NCI-H1930 (cell line): ENCODE measurements at places on chromosomes 7 and 10.

- DNase-seq, result peak; percentile 14
Measured at GRCh38 chr7:4642468-4643203, 39.5 kb upstream of the FOXK1 start.

GRCh38 chr7:34313289-34313688 is 344.7 kb upstream of the NPSR1 start:
- DNase-seq, result no peak

- no peak for DNase-seq
Measured at GRCh38 chr7:135704074-135704473, 23.9 kb downstream of the SLC13A4 start.

- no peak for DNase-seq
Measured at GRCh38 chr7:113373863-113374262, 255.5 kb upstream of the SMIM30 start.

GRCh38 chr10:91415816-91416215 is 5.7 kb downstream of the HECTD2 start:
- no peak for DNase-seq

DNA sequence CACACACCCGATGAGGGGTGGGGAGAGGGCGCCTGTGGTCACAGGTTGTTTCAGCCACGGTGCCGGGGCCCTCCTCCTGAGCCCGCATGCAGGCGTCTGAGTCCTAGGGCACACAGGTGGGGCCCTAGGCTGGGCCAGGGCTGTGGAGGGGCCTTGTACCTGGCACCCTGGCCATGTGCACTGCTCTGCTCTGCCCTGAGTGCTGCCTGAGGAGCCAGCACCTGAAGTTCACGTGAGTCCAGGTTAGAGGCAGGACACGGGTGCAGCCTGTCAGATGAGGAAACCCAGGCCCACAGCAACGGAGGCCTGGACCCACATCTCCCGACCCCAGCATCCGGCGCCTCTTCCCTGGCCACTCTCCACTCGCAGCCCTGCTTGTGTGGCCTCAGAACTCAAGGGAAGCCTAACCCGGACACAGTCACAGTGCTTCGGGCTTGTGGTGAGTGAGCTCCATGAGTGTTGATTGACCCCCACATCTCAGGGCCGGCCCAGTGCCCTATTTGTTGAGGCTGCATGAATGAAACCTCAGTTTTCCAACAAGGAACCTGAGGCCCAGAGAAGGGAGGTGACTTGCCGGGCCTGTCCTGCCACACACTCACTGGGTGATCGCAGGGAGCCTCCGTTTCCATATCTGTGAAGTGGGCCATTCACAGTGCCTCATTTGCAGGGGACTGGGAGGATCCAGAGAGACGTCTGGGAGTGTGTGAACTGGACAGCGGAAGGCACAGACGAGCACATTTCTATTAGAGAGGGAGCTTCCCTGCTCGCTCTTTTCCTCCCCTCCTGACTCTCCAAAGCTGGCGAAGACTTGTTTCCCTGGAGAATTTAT is 39.6 kb downstream of the PPIF start:
- DNase-seq, result no peak

DNA sequence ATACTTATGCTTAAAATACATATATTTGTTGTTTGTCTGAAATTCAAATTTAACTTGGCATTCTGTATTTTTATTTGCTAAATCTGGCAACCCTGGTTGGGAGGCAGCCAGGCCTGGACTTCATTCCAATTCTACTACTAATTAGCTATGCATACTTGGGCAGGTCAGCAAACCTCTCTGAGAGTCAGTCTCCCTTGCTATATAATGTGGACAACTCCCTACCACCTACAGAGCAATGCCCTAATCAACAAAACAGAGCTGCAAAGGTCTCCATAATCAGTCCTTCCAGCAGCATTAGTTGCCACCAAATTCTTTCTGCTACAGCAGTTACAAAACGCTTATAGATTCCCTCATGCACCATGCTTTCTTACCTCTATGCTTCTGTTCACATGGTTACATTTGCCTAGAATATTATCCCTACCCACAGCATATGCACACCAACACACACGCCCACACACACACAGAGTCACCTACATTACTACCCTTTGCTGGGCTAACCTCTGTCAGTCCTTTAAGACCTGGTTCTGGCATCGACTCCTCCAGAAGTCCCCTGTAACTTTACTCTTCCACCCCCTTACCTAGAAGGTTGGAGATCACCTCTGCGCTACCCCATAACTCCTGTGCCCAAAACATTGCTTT is 188.7 kb downstream of the FGFR2 start:
- no peak for DNase-seq

DNA sequence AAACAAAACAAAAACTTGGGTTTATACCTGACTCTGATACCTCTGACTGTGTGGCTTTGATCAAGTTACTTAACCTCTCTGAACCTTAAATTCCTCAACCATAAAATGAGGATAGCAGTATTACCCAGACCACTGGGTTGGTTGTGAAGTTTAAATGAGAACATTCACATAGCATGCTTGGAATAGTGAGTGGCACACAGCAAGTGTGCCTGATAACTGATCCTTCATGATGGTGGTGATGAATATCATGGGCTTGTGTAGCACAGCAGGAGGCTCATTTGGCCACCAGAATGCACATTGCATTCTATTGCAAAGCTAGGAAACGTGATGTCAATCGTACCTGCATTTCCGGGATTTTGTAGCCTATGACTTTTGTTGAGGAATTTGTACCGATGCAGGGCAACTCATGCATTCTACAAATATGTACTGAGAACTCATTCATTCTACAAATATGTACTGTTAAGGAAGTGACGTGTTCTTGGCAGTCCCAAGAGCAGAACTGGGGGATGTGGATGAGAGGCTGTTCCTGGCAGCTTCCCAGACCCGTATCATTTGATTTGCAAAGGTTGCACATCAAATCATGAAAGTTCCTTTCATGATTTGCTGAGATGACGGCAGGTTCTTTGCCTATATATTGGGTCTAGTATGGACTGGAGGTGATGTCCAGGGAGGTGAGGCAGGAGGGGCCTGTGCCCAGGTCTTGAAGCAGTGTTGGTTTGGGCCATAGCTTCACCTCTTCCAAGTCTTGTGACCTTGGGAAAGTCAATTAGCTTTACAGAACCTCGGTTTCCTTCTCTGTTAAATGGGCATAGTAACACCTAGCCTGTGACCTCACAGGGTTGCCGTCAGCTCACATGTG is 94.6 kb upstream of the SMNDC1 start:
- DNase-seq, result no peak

DNA sequence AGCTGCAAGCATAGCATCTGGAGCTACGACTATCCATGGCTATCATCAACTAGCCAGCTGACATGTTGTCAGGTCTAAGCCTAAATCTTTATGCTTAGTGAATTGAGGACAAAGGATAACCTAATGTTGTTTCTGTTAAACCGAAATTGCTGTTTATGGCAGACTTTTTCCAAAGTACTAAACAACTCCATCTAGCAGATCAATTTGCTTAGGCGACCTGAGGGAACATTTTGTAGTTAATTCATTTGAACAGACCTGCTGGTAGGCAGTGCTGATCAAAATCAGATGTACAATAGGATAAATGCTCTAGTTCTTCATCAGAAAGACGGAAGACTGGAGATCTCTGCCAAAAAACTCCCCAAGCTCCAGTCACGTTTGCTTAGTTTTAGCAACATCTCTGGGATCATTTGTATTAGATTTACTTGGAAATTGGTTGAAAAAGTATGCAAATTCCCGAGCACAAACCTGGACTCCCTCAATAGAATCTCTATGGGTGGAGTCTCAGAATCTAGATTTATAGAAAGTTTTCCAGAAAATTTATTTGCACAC is 301.6 kb upstream of the NRP1 start:
- no peak for DNase-seq

GRCh38 chr7:149196705-149197171 is 1.4 kb downstream of the ZNF282 start:
- no peak for DNase-seq

GRCh38 chr7:24978843-24979469 is 1.0 kb downstream of the OSBPL3 start:
- DNase-seq, result no peak

DNA sequence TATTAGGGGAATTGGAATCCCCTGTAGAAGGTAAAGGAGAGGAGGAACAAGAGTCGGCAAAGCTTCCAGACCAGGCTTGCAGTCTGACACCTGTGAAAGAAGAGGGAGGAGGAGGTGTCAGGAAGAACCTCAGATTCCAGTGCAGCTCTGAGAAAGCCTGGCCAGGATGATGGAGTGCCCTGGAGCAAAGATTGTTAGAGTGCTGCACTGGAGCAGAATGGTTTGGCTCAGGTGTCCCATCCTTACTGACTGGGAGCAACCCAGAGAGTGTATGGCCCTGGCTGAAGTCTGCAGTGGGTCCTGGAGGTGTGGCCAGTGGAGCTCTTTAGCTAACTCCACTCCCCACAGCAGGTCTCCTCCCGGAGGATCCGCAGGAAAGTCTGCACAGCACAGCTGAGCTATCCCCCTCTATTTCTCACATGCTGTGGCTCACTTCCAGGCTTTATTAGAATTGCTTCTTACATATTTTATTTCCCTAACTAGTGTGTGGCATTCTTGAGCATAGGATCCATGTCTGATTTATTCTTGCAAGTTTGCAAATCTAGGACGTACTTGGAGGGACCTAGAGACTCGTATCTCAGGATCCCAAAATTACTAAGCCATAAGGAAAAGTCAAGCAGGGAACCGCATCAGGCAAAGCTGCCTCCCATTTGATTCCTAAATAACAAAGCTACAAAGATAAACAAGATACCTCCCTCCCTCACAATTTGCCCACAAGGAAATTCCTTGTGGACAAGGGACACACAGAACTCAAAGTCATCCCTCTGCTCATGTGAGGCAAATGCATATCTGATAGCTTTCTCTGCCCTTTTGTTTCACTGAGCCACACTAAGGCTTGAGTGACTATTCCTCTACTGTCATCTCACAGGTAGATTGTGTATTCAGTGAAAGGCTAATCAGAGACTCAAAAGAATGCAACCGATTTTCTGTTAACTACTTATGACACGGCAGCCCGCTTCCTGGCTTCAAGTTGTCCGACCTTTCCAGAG is 58.8 kb downstream of the VIM start:
- DNase-seq, result no peak

DNA sequence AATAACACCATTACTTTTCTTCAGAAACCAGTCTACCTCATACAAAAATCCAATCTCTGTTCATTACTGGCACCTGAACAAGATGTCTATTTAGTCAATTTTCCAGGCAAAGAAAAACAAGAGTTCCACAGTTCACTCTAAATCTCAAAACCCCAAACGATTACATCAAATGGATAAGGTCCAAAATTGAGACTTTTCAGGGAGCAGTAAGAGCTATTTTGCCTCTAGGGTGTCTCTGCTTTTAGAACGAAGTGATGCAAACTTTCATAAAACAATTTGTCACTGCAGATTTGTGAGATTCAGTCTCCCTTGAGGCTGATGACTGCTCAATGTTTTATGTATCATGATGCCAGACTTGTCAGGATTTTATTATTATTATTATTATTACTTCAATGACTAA is 937.0 kb upstream of the PHF14 start:
- DNase-seq, result no peak

DNA sequence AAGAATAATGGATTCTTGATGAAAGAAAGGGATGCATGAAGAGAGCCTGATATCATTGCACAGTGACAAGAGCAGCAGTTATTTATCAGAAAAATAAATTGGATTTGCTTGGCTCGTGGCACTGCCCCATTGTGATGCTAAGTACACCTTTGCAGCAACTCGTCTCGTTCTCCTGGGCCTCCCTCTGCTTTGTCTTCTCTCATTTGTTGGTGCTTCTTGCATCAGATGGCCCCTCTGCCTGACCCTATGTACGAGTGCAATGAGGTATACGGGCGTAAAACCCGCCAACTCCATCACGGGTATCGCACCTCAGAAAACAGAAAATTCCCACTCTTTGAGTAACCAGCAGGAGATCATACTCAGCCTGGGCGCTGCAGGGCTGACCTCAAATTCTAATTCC is 107.2 kb upstream of the C10orf90 start:
- DNase-seq, result no peak

DNA sequence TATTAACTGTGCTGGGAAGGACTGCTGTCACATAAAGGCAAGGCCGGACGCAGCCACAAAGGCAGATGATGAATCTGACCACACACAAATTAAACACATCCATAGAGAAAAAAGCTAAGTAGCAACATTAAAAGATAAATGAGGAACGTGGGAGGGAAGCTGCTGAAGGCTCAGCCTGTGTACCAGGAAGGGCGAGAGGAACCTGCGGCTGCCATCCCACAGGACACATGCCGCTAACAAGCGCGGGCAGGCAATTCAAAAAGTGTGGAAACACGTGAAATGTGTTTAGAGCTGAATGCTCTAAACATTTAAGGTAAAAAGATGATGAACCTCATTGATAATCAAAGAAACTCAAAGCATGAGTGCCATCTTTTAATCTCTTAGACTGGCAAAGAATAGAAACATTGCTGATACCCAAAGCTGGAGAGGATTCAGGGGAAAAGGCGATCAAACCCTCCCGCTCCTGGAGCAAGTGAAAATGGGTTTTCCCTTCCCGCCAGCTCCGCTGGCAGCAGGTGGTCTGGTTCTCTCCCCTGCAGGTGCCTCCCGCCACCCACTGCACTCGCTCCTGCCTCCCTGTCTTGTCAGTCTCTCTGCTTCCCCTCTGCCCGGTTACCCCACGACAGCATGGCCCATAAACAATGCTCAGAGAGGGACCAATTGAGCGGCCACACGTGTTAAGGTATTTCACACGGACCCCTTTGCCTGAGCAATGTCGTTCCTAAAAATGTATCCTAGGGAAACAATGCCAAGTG is 4.2 kb downstream of the STK32C start:
- no peak for DNase-seq

GRCh38 chr7:134771889-134772288 is 7.5 kb upstream of the CALD1 start:
- no peak for DNase-seq

- no peak for DNase-seq
Measured at GRCh38 chr7:154978017-154978416, 24.9 kb downstream of the PAXIP1 start.

DNA sequence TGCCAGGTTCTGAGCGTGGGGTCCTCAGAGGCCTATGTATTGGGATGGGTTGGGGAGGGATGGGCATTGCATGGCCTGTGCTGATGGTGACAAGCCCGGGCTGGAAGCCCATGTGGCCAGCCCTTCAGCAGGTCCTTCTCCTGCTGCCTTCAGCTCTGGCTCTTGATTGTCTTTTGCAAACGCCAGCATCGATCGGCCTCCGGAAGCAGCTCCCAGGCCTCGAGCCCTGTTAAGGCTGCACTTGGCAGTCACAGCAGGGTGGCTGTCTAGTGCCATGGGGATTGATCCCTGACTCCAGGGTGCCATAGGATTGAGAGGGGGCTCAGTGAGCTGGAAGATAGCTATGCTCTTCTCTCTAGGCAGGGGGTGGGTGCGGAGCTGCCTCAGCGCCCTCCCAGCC is 51.4 kb downstream of the CDH23 start:
- no peak for DNase-seq

GRCh38 chr10:98444314-98445006 is 2.3 kb downstream of the HPS1 start:
- no peak for DNase-seq

GRCh38 chr10:62903828-62904227 is 87.7 kb upstream of the EGR2 start:
- DNase-seq, result no peak

GRCh38 chr10:44198780-44199097 is 186.2 kb downstream of the CXCL12 start:
- no peak for DNase-seq
